ENCODE measurements at places on chromosomes 2 and 18.

DNA sequence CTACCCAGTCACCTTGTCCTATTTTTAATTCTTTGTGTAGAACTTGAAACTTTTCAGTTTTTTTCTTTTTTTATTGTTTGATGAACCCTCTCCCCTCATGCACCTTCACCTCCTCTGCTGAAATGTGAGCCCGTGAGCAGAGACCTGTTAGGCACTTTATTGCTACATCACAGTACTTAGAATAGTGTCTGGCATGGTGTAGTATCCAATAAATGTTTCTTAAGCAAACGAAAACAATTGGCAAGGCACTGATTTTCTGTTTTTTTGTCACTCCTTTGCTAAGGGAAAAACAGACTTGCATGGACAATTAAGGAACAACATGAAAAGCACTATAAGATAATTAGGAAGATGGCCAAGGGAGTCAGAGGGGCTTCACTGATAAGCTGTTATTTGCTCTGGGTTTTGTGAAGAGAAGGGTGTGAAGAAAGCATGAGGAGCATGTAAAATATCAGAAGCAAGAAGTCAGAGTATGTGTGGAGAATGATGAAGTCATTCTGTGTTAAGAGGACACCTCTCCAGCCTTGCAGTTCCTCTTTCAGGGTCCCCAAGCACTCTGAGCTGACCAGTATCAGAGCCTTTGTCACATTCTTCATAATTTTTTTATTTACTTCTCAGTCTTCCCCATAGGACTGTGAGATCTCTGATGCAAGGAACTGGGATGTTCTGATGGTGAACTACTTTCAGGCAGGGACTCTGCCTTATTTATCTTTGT lies 99.7 kb upstream of the CAVIN2 start:
- DNase-seq, result no peak

DNA sequence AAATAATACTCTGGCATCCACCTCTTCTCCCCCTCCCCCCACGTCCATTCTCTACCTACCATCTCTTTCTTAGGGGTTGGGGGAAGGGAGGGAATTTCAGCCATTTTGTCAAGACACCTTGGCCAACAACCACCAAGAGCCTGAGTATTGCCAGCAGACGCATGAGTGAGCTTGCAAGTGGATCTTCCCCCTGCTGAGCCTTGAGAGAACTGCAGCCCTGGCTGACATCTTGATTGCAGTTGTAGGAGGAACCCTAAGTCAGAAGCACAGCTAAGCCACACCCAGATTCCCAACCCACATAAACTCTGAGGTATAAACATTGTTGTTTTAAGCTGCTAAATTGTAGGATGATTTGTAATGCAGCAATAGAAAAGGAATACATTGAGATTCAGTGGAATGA lies 165.6 kb downstream of the TMEFF2 start:
- DNase-seq, result peak; percentile 84

DNA sequence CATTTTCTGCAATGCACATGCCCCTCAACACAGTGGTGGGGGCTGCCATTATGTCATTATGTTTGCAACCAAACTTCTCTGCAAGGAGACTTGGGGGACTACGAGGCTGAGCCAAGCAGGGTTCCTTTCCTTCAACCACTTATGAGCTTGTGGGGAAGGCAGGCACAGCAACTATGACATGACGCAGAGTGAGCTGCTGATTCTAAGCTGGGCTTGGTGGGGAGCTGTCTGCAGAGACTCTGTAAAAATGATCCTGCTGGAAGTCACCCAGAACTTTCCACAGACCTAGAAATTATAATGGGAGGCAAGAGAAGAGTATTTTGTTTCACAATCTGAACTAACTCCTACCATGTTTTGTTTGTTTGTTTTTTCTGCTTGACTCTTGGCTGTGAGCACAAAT lies 55.6 kb downstream of the INPP5D start:
- no peak for DNase-seq

DNA sequence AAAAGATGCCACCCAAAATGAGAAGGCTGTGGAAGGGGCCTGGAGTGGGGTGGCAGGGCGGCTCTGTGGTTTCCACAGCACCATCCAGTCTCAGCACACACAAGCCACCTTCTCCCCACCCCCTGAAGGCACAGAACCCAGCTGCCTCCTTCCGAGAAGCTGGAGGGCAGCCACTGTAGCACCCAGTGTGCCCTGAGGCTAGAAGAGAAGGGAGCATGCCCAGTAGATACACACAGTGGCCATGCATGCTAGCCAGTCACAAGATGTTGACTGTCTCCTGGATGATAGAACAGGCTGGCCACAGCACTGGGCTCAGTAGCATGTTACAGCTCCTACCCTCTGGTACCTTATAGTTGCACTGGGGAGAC lies 148.9 kb upstream of the EPAS1 start:
- no peak for DNase-seq

DNA sequence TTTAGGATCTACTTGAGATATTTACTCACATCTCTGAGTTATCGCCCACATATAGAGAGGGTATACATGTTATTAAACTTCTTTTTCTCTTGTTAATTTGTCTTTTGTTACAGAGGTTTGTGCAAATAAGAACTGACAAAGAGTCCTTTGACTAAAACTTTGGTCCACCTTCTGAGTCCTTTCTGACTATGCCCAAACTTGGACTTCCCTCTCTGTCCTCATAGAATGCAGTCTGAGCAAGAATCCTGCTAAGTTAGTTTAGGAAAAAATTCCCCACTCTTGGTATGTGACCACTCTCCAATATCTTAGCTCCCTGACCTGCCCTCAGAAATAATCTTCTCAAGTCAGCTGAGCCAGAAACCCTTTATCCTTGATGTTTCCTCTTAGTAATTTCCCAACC lies 257.5 kb upstream of the REG3G start:
- no peak for DNase-seq

DNA sequence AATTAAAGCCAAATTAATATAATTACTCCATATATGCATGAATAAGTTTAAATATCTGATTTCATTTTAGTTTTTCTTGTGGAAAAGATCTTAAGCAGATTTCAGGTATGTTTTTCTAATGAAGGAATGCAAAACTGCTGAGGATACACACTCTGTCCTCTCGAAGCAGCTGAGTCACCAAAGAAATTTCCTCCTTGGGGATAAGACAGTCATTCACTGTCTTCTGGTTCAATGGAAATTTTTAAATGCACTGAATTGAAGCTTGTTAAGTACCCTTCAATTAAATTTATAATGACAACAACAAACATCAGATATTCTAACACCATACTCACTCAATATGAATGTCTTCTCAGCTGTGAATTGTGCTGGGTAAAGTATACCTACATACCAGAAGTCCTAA lies 101.5 kb upstream of the DNER start:
- DNase-seq, result no peak

DNA sequence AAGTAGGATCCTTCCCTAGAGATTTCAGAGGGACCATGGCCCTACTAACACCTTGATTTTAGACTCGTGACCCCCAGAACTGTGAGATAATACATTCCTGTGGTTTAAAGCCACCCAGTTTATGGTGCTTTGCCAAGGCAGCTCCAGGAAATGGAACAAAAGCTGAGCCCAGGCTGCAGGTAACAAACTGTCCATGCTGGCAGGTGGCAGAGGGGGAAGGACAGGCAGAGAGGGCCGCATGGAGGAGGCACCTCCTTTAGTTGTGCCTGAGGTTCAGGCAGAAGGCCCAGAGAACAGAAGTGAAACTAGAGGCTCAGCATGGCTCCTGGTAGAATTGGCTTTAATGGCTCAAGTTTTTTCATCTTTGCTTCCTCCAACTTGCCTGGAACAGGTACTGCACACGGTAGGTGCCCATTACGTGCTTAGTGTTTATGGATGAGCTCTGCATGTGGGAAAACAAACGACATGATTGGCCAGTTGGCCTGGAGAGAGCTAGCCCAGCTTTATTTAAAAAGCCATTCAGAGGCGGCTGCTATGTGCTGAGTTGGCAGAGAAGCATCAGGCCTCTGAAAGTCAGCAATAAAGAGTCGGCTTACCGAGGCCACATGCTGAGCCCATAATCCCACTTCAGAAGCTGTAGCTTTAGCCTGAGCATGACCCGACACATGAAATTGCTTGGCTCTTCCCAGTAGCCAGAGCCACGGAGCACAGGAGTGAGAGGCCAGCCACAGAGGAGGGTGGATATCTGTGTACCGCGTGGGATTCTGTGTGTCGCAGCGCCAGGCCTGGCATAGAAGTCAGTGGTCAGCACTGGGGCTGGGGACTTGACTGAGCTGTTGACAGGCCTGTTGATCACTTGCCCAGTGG lies 36.5 kb downstream of the HS1BP3 start:
- DNase-seq, result no peak

DNA sequence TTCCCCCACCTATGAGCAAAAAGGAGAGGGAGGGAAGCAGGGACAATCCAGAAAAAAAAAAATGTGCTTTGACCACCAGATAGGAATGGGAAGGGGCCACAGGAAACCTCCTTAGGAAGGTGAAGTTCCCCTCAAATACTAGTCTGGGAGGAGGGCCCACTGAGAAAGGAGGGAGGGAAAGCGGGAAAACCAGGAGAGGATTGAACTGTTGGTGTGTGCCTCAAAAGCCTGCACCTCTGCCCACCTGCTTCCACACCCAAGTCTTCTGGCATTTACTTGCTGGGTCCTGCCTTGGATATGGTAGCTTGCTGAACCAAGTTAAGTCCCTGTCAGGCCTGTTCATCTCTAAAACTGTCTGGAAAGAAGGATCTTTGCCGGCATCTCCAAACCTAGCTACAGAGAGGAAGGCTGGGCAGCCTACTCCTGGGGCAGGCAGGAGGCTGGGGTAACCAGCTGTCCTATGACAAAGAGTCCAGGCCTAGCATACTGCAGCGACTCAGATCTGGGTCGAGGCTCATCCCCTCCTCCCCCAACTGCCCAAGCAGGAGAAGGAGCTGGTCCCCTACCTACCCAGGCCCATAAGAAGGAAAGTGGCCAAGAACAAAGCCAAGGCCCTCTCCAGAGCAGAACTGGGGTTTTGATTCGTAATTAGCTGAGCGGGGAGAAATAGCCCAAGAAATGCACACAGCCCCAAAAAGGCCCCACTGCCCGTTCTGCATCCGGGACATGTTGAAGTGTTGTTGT lies 3.0 kb downstream of the EN1 start:
- DNase-seq, result no peak

GRCh38 chr2:70089983-70090525 lies 2.8 kb downstream of the PCBP1 start:
- no peak for DNase-seq

- DNase-seq, result peak; percentile 95
Observed at GRCh38 chr2:28355521-28356094, 37.0 kb upstream of the FOSL2 start.

DNA sequence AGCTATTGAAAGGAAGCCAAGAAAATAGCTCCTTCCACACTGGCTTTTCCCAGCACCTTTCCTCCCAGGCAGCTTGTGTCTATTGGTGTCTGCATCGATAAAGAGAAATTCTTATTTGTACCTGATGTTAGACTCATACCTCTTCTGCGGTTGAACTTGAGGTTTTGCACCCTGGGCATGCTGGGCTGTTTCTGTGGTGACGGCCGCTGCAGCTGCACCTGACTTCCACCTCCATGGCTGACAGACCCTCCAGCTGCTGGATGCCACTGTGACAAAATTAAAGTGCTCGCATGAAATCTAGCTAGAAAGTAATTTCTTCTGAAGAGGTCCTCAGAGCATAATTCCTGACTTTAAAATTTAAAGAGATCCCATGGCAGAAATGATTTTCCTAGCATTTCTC lies 6.6 kb downstream of the FECH start:
- no peak for DNase-seq

GRCh38 chr2:64203858-64204632 lies 59.8 kb upstream of the PELI1 start:
- DNase-seq, result no peak

DNA sequence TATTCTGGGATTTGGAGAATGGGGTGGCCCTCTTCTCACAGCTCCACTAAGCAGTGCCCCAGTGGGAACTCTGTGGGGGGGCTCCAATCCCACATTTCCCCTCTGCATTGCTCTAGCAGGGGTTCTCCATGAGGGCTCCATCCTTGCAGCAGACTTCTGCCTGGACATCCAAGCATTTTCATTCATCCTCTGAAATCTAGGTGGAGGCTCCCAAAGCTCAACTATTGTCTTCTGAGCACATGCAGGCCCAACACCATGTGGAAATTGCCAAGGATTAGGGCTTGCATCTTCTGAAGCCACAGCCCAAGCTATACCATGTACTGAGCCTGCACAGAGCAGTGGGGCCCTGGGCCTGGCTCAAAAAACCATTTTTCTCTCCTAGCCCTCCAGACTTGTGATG lies 162.4 kb upstream of the CWC22 start:
- DNase-seq, result no peak
